Activated CD4-positive, alpha-beta memory T cell treated with anti-CD3 and anti-CD28 coated beads, Interleukin-2, amount 10 ng/mL, durations not matched to agents 7 days and 5 days (primary cell): ENCODE measurements at places on chromosomes 3 and 15.

- no peak for DNase-seq
Observed at GRCh38 chr3:54079314-54079713, 43.0 kb upstream of the CACNA2D3 start.

DNA sequence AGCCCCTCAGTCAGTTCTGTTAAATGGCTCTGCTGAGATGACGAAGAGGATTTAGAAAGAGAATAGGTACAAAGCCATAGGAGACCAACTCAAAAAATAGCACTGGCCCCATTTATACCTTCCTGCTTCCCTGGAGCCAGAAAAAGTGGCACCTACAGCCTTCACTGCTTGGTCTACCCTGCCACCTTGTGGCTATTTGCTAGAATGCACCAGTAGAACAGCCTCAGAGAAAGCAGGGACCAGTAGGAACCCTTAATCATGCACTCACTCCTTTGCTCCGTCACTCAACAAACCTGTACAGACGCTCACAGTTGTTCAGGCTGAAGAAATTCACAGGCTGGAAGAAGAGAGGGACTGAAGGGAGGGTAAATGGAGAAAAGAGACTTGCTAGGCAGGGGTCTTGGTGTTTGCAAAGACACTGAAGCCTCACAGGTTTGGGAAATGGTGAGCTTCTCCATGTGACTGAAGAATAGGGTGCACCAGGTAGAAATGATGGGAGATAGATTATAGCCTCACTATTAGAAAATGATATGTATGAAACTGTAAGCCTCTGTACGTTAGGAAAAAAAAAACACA, 12.1 kb upstream of the RTP2 start:
- peak; percentile 79 for DNase-seq

GRCh38 chr15:32675466-32675865, 34.0 kb downstream of the SCG5 start:
- no peak for DNase-seq

- DNase-seq: no peak
Observed at GRCh38 chr3:57091521-57092273, 31.2 kb downstream of the SPATA12 start.

GRCh38 chr3:138059261-138059660, 49.3 kb downstream of the CLDN18 start:
- no peak for DNase-seq

- peak; percentile 82 for DNase-seq
Observed at GRCh38 chr3:157130467-157131251, 29.3 kb downstream of the CCNL1 start.

- DNase-seq: no peak
Observed at GRCh38 chr15:31236184-31237042, 90.2 kb upstream of the KLF13 start.

GRCh38 chr3:42403737-42404136, 6.7 kb downstream of the LYZL4 start:
- no peak for DNase-seq

DNA sequence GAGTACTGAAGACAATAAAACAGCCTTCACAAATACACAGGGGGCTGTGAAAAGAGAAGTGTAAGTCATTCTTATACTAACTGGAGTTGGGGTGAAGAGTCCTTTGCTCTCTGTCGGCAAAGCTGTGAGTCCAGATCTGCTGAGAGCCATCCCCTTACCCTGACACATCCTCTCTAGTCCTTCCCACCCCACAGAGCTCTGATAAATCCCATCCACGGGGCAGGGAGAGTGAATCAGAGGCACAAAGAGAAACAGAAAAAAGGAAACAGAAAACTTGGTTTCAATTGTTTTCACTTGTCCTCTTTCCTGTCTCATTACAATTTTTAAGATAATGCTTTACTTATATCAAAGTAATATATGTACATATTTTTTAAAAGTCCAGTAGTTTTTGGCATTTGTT, 18.2 kb upstream of the ZNF639 start:
- DNase-seq: no peak

- DNase-seq: no peak
Observed at GRCh38 chr3:147113293-147114044, 292.9 kb downstream of the ZIC4 start.

DNA sequence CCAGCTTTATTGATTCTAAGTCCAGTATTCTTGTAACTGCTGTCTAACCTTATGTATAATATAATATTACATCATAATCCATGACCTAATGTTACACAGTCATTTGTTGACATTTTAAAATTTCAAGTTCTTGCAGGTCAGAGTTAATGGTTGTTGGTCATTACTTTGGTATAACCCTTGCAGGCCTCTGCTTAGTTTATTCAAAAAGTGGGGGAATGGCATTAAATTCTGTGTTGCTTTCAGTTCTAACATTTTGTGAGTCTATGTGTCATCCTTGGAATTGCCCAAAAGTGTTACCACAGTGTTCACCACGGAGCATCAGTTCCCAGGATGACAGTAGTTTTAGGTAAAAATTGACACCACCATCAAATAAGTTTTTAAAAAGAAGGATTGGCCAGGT, 174.8 kb upstream of the BCL6 start:
- DNase-seq: no peak

- no peak for DNase-seq
Observed at GRCh38 chr15:73560501-73561117, 72.6 kb downstream of the NPTN start.

DNA sequence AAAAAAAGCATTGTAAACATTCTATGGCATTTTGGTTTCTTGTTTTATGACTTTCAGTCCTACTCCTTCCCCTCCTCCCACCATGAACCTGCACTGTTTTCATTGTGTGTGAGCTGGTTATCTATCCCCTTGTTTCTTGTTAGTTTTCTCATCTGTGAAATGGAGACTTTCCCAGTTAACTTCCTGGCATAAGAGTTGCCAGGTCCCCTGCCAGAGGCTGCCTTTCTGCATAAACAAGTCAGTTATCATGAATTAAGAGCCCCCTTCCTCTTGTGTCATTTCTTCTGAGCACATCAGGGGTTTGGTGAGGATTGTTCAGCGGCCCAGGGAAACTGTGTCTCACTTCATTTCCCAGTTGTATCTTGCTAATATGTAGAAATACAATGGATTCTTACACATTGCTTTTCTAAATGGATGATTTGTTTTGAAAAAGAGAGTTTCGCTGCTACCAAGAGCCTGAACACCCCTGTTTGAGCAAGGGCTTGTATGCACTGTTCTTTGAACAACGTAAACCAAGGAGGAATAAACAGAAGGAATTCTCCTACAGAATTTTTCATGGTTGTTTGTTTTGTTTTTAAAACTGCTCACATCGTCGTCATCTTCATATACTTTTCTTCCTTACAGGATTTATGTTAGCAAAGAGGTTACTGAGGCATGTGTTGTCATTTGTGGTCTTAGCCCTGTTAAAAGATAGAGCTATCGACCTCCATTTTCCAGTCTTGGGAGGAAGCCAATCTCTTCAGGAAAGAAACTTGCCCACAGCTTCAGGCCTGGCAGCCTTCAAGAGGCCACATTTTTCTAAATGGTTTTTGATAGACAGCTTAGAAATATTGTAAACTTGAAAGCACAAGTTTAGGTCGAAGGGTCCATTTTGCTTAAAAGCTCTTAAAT, 144.6 kb upstream of the IL12A start:
- no peak for DNase-seq

- DNase-seq: no peak
Observed at GRCh38 chr3:39814007-39814406, 4.6 kb downstream of the MYRIP start.

- no peak for DNase-seq
Observed at GRCh38 chr15:90941038-90941437, 6.0 kb downstream of the UNC45A start.

DNA sequence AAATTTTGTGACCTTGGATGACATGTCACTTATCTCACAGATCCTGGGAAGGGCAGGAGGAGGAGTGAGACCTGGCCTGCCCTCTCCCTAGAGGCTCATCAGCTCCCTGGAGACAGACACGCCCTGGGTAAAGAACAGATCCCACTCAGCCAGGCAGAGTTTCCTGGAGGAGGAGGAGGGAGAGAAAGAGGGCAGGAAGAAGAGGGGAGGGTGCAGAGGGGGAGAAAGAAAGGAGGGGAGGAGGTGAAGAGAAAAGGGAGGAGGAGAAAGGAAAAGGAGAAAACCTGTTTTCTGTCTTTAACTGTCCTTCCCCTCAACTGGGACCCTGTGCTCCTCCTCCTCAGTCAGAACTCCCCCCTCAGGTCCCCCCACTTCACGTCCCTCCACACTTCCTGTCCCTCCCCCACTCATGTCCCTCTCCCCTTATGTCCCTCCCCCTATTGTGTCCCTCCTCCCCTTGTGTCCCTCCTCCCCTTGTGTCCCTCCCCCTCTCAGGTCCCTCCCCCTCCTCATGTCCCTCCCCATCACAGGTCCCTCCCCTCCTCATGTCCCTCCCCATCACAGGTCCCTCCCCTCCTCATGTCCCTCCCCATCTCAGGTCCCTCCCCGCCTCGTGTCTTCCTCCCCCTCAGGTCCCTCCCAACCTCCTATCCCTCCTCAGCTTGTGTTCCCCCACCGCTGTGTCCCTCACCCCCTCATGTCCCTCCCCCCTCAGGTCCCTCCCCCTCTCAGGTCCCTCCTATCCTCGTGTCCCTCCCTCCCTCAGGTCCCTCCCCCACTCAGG, 52.3 kb upstream of the CGNL1 start:
- DNase-seq: no peak

DNA sequence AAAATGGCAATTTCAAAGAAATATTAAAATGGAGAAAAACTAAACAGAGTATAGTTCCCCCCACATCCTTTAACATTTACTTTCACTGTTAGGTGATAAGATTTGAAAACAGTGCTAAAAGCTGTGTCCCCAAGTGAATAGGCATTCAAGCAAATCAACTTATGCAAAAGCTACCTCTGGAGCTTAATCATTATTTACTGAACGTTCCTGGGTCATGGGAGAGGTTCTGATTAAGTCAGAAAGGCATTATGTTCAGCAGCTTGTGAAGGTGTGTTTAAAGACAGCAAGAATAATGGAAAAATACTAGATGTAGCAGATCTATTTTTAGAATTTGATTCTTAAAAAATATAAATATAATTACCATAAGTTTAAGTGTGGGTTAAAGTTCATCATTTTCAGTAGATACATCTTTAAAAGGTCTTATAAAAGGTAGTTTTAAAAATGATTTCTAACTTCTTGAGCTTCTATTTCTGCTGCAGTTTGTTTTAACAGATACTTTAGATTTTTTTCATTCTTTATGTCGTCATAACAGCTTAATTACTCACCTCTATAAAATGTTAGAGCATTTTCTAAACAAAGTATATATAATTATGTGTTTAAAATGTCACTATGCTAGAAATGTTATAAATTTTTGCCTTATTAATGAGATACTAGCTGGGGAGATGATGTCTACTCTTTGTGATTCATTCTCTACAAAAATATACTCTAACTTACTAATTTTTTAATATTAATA, 127.9 kb downstream of the MITF start:
- no peak for DNase-seq

- DNase-seq: no peak
Observed at GRCh38 chr3:27356976-27357375, 12.2 kb downstream of the NEK10 start.

DNA sequence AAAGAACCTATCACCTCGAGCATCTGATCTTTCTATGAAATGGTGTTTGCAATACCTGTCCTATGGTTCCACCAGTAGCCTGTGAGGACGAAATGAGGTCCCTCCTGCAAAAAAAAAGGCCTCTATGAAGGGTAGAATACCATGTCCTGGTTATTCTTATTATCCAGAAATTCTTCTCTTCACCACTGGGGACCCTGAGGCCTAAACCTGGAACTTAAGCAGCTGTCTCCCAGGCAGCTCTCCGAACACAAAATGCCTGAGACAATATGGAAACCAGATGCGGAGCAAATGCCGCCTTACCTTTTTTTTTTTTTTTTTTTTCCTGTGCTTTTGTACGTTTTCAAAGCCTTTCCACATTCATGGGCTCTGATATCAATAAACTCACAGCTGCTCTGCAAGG, 62.1 kb upstream of the WNT5A start:
- no peak for DNase-seq

GRCh38 chr3:26621176-26621575, 1.4 kb upstream of the LRRC3B start:
- no peak for DNase-seq

DNA sequence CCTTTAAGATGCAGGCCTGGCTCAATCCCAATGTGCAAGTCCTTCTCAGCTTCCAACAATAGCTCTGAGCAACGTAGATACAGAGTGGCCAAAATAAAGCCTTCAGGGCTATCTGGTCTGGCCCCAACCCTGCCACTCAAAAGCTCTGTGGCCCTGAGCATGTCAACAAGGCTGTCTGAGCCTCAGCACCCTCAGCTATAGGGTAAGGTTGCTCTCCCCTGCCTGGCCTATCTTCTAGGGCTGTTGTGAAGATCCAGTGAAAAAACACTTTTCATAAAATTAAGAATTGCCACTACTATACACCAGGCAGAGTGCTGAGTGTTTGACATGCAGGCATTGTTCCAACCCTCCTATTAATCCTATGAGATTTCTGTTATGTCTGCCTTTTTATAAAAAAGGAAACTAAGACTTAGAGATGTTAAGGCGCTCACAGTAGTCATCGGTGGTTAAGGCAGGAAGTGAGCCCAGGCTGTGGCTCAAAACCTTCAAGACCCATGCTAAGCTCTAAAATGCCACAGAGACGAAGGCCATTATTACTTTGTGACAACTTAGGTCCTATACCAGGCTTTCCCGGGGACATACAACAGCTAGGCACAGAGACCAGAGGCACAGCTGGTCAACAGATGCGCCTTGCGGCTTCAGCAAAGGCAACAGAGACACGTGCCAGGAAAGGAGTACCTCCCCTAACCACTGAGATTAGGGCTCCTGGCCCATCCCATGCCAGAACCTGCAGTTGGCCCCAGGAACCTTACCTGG, 5.1 kb downstream of the POLG start:
- peak; percentile 72 for DNase-seq

- no peak for DNase-seq
Observed at GRCh38 chr3:191959876-191960413, 499.0 kb downstream of the PYDC2 start.

- DNase-seq: no peak
Observed at GRCh38 chr3:155807823-155808222, 1.7 kb upstream of the C3orf33 start.

DNA sequence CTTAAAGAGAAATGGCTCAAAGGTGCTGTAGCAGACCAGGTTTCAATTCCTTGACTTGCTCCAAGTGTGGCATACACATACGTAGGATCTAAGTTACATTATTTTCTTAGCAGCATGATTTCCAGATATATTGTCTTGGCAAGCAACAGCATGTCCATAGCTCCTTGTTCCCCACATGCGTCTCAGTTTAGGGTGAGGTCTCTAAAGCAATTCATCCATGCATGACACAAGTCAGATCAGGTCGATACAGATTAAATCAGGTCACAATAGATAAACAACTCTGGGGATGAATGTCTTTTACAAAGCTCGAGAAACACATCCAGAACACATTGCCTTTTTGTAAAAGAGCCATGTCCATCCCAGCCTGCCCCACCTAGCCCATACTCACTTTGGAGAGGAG, 108.9 kb upstream of the ABHD17C start:
- no peak for DNase-seq
